ENCODE measurements at places on chromosomes 13 and 19.

DNA sequence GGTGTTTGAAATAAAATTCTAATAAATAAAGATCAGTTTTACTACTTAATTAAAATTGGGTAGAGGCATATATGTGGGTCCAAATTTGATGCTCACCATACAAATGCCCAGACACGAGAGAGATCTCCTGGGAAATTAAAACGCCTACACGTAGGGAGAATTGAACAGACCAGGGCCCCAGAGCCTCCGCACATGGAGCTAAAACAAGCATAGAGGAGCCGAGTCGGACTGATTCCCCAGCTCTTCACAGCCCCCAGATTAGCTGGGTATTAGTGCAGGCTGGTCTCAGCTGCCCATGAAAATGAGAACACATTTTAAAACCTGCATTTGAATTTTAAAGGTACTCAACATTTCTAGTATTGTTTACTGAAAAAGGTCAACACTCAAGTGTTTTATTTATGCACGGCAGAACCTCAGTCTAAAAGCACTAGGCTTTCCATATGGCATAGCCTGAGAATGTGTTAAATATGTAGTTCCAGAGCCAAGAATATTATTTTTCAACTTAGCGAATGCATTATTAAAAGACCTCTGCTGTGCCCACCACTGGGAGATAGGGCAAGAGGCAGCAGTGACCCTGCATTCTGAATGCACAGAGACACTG, 344.8 kb downstream of the ENOX1 start:
- peak overlapping the region; percentile 68 for H3K27ac ChIP-seq
- peak overlapping the region; percentile 31 for H3K4me3 ChIP-seq
- H3K36me3 ChIP-seq: no peaks in the 10 kb centered on the region
- peaks cover 53% of the 10 kb centered on the region for H3K4me1 ChIP-seq

- H3K4me1 ChIP-seq: peaks cover 7% of the 10 kb centered on the region
- H3K27ac ChIP-seq: no peak within 1 kb of the TSS
- no peak for DNase-seq
- no peaks in the 10 kb centered on the region for H3K27me3 ChIP-seq
- H3K4me3 ChIP-seq: no peak within 1 kb of the TSS
These were observed at the start of gene SIGLEC9 for GRCh38 chr19:51124729-51125128. Gene SIGLEC9, plus strand, starts transcription at chr19:51124906. Its CDS starts 69 bp downstream, at chr19:51124975.

- no peak overlapping the region for H3K4me3 ChIP-seq
- no peak for DNase-seq
- no peak overlapping the region for H3K27ac ChIP-seq
These were observed 701.4 kb downstream of the FGF9 start for GRCh38 chr13:22372261-22372660.

- no peaks in the 10 kb centered on the region for H3K4me1 ChIP-seq
- H3K27me3 ChIP-seq: no peaks in the 10 kb centered on the region
- H3K27ac ChIP-seq: no peak overlapping the region
- no peak for DNase-seq
- H3K4me3 ChIP-seq: no peak overlapping the region
These were observed 635.7 kb downstream of the UQCRFS1 start for GRCh38 chr19:28577233-28577632.

DNA sequence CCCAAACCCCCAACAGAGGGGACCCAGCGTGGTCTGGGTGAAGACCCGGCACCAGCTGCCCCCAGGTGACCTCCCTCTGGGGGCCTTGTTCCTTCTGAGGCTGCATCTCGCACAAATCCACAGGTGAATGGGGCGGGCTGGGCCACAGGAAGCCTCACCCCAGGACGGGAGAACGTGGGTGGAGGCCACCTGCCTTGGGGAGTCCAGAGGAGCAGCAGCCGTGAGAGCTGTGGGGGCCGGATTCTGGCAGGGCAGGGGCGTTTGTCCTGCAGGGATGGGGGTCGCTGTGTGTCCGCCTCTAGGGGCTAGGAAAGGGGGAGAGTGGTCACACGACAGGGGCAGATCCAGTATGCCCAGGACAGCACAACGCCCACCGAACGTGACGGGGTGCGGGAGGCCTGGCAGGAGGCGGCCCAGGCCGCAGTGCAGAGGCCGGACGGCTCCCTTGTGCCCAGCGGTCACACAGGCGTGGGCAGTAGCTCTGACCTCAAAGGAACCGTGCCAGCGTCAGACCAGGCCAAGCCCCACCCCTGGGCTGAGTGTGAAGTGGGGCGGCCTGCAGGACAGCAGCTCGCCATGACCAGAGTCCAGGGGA, 6.7 kb downstream of the POLR2E start:
- no peaks in the 10 kb centered on the region for H3K27me3 ChIP-seq
- peaks cover 4% of the 10 kb centered on the region for H3K36me3 ChIP-seq

- DNase-seq: no peak
- H3K4me3 ChIP-seq: peak overlapping the region; percentile 67
- H3K27me3 ChIP-seq: peaks cover 42% of the 10 kb centered on the region
- H3K27ac ChIP-seq: no peak overlapping the region
- peaks cover 8% of the 10 kb centered on the region for H3K4me1 ChIP-seq
These were observed 710 bp downstream of the SHD start for GRCh38 chr19:4279530-4280422.

DNA sequence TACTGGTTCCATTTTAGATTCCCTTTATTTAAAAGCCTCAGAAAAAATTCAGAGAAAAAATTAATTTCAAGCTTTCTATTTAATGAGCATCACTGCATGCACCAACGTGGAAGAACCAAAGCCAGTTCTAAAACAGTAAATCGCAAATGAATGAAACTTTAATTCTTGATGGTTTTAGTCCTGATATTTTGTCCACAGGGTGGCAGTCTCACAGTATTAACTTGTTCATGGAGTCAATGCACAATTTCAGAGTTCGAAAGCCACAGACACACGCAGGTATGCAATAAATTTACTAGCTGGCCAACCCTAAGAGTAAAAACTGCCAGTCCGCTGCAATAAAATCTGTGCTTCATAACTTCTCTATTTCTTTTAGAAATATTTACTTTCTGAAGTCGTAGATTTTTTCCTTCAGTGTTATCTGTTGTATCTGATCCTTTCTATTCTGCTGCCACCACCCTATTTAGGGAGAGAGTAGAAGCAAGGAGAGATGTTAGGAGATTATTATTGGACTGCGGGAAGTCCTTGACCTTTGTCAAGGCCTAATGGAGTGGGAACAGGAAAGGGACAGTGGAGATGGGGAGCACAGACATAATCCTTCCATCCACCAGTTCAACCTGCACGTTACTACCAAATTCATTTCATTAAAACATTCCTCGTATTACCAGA, 7.0 kb upstream of the WBP4 start:
- H3K27ac ChIP-seq: peak overlapping the region; percentile 72
- H3K27me3 ChIP-seq: no peaks in the 10 kb centered on the region
- H3K4me3 ChIP-seq: no peak overlapping the region
- no peak for DNase-seq
- H3K36me3 ChIP-seq: peaks cover 2% of the 10 kb centered on the region
- peaks cover 68% of the 10 kb centered on the region for H3K4me1 ChIP-seq

GRCh38 chr13:100566543-100566942, 22.0 kb downstream of the GGACT start:
- no peaks in the 10 kb centered on the region for H3K4me1 ChIP-seq
- H3K27ac ChIP-seq: no peak overlapping the region
- no peak overlapping the region for H3K4me3 ChIP-seq
- peak; percentile 77 for DNase-seq
- H3K27me3 ChIP-seq: no peaks in the 10 kb centered on the region

DNA sequence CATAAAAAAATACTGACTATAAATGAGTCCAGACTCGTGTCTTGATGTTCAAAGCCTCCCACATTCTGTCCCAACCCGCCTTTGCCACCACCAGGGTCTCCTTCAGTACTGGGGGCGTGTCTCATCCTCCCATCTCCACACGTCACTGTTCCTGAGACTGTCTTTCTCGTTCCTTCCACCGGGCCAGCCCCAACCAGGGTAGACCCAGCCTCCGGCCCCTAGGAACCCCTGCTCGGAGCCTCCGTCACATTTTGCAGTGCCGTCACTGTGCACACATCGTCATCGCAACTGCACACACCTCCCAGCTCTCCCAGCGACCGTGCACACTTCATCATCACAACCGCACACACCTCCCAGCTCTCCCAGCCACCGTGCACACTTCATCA, 73.4 kb downstream of the SPACA7 start:
- no peak for DNase-seq
- no peak overlapping the region for H3K27ac ChIP-seq
- no peaks in the 10 kb centered on the region for H3K36me3 ChIP-seq
- peaks cover 5% of the 10 kb centered on the region for H3K27me3 ChIP-seq

DNA sequence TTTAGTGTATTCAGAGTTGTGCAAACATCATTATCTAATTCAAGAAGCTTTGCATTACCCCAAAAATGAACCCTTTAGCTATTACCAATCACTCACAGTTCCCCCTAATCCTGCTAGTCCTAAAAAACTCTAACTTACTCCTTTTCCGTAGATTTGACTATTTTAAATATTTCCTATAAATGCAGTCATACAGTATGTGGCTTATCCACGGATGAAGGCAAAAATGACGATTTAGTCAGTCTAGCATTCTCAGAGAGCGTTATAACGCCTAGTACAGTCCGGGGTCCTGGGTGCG, 587 bp upstream of the ZNF383 start:
- no peaks in the 10 kb centered on the region for H3K27me3 ChIP-seq
- peak overlapping the region; percentile 96 for H3K27ac ChIP-seq
- DNase-seq: no peak
- H3K36me3 ChIP-seq: peaks cover 26% of the 10 kb centered on the region
- H3K4me3 ChIP-seq: peak overlapping the region; percentile 97

GRCh38 chr19:47511681-47512080, 3.2 kb downstream of the NAPA start:
- peaks cover 56% of the 10 kb centered on the region for H3K4me1 ChIP-seq
- H3K36me3 ChIP-seq: peaks cover 5% of the 10 kb centered on the region
- H3K27ac ChIP-seq: peak overlapping the region; percentile 45
- DNase-seq: no peak

DNA sequence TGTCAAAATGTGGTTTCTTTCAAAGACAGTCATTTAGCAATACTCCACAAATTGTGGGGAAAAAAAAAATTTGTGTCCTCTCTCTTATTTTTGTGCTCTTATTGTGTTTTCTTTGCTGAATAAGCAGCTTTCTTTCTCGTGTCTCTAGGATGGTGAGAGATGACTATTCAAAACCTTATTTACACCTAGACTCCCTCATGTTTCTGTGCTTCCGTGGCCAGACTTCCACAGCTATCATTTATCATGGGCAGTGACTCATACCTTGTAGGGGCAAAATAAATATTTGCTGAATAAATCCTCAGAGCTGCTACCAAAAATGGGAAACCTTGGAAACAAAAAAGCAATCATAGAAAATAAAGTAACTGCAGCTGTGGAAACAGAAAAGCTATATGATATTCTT, 204.9 kb upstream of the MIR17HG start:
- peaks cover 49% of the 10 kb centered on the region for H3K4me1 ChIP-seq
- DNase-seq: no peak
- peak overlapping the region; percentile 11 for H3K4me3 ChIP-seq
- no peaks in the 10 kb centered on the region for H3K36me3 ChIP-seq
- H3K27ac ChIP-seq: peak overlapping the region; percentile 96

GRCh38 chr13:93227280-93227877, 772 bp downstream of the GPC6 start:
- peak overlapping the region; percentile 93 for H3K4me3 ChIP-seq
- no peaks in the 10 kb centered on the region for H3K27me3 ChIP-seq
- no peak for DNase-seq
- peaks cover 5% of the 10 kb centered on the region for H3K36me3 ChIP-seq
- H3K4me1 ChIP-seq: peaks cover 52% of the 10 kb centered on the region

DNA sequence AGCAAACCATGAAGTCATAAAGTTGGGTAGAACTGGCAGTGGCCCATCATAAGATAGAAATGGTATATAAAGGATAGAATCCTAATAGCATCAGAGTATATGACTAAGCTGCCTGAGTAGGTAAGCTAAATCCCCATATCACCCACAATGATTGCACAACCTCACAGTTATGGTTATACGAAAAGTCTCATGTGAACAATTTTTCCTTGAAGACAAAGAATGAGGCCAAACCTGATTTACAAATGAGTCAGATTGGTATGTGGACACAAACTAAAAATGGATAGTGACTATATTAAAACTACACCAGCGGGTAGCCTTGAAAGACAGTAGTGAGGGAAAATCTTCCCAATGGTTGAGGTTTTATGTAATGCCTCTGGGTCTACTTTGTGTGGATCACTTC, 40.9 kb upstream of the UFM1 start:
- H3K27ac ChIP-seq: no peak overlapping the region
- no peak overlapping the region for H3K4me3 ChIP-seq
- peaks cover 2% of the 10 kb centered on the region for H3K27me3 ChIP-seq
- no peaks in the 10 kb centered on the region for H3K4me1 ChIP-seq

- no peak overlapping the region for H3K27ac ChIP-seq
- H3K4me3 ChIP-seq: no peak overlapping the region
- no peak for DNase-seq
- no peaks in the 10 kb centered on the region for H3K27me3 ChIP-seq
- peaks cover 64% of the 10 kb centered on the region for H3K36me3 ChIP-seq
These were observed 31.2 kb upstream of the TEX29 start for GRCh38 chr13:111289251-111289650.

GRCh38 chr19:31671411-31672035, 322.3 kb upstream of the TSHZ3 start:
- no peak overlapping the region for H3K27ac ChIP-seq
- H3K27me3 ChIP-seq: no peaks in the 10 kb centered on the region
- no peak for DNase-seq
- H3K4me1 ChIP-seq: peaks cover 22% of the 10 kb centered on the region

DNA sequence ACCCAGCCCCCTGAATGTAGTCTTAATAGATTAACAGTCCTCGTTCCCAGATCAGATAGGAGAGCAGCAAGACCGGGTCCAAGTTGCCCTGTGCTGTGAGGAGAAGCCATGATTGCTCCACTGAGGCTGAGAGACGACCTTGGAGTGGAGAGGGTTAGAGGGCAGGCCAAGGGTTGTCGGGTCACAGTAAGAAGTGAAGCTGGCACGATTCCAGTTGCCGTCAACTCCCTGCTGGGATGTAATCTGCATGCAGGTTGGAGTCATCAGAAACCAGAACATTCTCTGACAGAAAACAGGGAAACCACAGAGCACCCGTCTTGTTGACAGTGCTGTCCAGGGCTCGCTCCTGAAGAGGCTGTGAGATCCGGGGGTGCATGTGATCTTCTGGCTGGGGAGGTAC, 19.0 kb upstream of the ATP11A start:
- no peak overlapping the region for H3K4me3 ChIP-seq
- no peak overlapping the region for H3K27ac ChIP-seq
- no peak for DNase-seq

- no peaks in the 10 kb centered on the region for H3K27me3 ChIP-seq
- H3K4me1 ChIP-seq: peaks cover 20% of the 10 kb centered on the region
- H3K36me3 ChIP-seq: no peaks in the 10 kb centered on the region
- peak overlapping the region; percentile 5 for H3K27ac ChIP-seq
- H3K4me3 ChIP-seq: no peak overlapping the region
These were observed 1487.7 kb upstream of the SLC10A2 start for GRCh38 chr13:104553896-104554295.

Data from osteocyte (in vitro differentiated cells).